ENCODE measurements at places on chromosomes 7 and 10. TPM values are rescaled to one million over a fixed set of nuclear protein-coding genes. Genes with fewer than 3 reads are reported as not detected.

Gene NUDCD3
- 59.2 TPM for total RNA-seq

Gene AOAH
- not detected for total RNA-seq

Gene PDCD11
- total RNA-seq, result 36.0 TPM

Gene ZNF425
- total RNA-seq, result 2.2 TPM

Gene DCLRE1C
- 12.7 TPM for total RNA-seq

Gene SFTPA1
- not detected for total RNA-seq

Gene RELN
- 0.39 TPM for total RNA-seq

Gene CCM2
- 40.1 TPM for total RNA-seq

Gene LANCL2
- total RNA-seq, result 17.2 TPM

Gene SH2B2
- total RNA-seq, result 2.9 TPM

Gene ZNF679
- not detected for total RNA-seq

Gene ELFN1
- 3.7 TPM for total RNA-seq

Gene TDRD1
- total RNA-seq, result 3.3 TPM

Gene NUP205
- 101 TPM for total RNA-seq

Gene PAPSS2
- 57.9 TPM for total RNA-seq

Gene MSMB
- not detected for total RNA-seq

Gene GATA3
- not detected for total RNA-seq

Gene ZNF239
- total RNA-seq, result 6.3 TPM

Gene GPR37
- not detected for total RNA-seq

Gene UNCX
- not detected for total RNA-seq

Gene PMS2
- total RNA-seq, result 18.4 TPM

Gene EIF4H
- 297 TPM for total RNA-seq

Gene NOLC1
- 45.7 TPM for total RNA-seq

Gene CTNNA3
- under 0.01 TPM for total RNA-seq

Gene GARIN1A
- 0.59 TPM for total RNA-seq

Gene MMD2
- not detected for total RNA-seq

Gene SYCE1
- 0.78 TPM for total RNA-seq

Gene AMPH
- 4.3 TPM for total RNA-seq

Gene METTL27
- 5.5 TPM for total RNA-seq

Gene CCZ1B
- 37.1 TPM for total RNA-seq

Gene HOXA11
- total RNA-seq, result 4.8 TPM

Gene ARHGAP22
- 87.6 TPM for total RNA-seq

Gene TCF7L2
- 10.8 TPM for total RNA-seq

Gene C10orf90
- 5.9 TPM for total RNA-seq

Gene PNLIP
- not detected for total RNA-seq

Gene FAM25A
- not detected for total RNA-seq

Gene SPDYE8
- total RNA-seq, result not detected

Gene C1QL3
- not detected for total RNA-seq

Gene CLCN1
- total RNA-seq, result not detected

Gene CHAT
- total RNA-seq, result not detected

Gene LIPM
- not detected for total RNA-seq

Gene GPR158
- total RNA-seq, result 0.20 TPM

Gene PKD2L1
- total RNA-seq, result 0.37 TPM

Gene PNLIPRP2
- total RNA-seq, result not detected

Gene PTPRE
- total RNA-seq, result 1.2 TPM

Measured in subcutaneous preadipocyte (primary cell).